ENCODE measurements at places on chromosomes 7 and 10. TPM values are rescaled to one million over a fixed set of nuclear protein-coding genes. Genes with fewer than 3 reads are reported as not detected.

Gene PGAM1
- total RNA-seq = 216 TPM

Gene EBLN1
- not detected for total RNA-seq

Gene LRMDA
- total RNA-seq = 7.8 TPM

Gene OR2F2
- not detected for total RNA-seq

Gene FAM20C
- 22.2 TPM for total RNA-seq

Gene TMEM176B
- 30.4 TPM for total RNA-seq

Gene CYP3A5
- total RNA-seq = 142 TPM

Gene PSD
- total RNA-seq = 48.1 TPM

Gene LAMB1
- 119 TPM for total RNA-seq

Gene KEL
- total RNA-seq = not detected

DNA sequence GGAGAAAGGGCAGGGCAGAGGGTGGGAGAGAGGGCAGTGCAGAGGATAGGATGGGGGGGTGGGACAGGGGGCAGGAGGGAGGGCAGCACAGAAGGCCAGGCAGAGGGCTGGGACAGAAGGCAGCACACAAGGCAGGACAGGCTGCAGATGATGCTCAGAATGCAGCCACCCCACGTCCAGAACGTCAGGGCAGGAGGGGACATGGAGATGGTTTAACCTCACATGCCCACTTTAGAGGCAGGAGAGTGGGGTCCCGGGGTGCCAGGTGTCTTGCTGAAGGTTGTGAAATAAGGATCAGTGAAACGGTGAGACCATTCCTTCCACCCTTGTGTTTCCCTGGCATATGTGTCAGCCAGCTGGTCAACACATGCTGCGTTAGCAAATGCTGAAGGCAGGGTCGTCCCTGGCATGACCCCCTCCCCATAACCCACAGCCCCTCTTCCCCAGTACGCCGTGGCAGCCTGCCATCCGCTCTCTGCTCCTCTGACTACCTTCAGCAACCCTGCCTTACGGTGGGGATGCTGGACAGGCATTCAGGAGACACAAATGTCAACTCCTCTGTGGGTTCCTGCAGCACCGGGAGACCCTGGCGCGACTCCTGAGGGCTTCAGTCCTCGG lies 592.1 kb downstream of the DNAJB6 start:
- no peak for DNase-seq

DNA sequence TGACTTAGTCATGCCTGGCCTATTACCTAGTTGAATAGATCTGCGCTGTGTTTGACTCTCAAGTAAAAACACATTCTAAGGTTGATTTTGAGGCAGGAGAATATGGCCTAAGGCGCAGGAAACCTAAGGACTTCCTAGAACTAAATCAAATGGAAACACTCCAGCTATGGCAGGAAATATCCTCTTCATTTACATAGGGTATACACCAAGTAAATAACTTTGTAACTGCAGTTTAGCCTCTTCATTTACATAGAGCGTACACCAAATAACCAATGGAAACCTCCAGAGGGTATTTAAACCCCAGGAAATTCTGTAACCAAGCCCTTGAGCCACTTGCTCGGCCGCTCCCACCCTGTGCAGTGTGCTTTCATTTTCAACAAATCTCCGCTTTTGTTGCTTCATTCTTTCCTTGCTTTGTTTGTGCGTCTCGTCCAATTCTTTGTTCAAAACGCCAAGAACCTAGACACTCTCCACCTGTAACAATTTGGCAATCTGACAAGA lies 35.6 kb upstream of the XRCC2 start:
- DNase-seq = no peak

- DNase-seq = peak; percentile 75
Observed at GRCh38 chr10:11141571-11142091, 124.0 kb downstream of the CELF2 start.

DNA sequence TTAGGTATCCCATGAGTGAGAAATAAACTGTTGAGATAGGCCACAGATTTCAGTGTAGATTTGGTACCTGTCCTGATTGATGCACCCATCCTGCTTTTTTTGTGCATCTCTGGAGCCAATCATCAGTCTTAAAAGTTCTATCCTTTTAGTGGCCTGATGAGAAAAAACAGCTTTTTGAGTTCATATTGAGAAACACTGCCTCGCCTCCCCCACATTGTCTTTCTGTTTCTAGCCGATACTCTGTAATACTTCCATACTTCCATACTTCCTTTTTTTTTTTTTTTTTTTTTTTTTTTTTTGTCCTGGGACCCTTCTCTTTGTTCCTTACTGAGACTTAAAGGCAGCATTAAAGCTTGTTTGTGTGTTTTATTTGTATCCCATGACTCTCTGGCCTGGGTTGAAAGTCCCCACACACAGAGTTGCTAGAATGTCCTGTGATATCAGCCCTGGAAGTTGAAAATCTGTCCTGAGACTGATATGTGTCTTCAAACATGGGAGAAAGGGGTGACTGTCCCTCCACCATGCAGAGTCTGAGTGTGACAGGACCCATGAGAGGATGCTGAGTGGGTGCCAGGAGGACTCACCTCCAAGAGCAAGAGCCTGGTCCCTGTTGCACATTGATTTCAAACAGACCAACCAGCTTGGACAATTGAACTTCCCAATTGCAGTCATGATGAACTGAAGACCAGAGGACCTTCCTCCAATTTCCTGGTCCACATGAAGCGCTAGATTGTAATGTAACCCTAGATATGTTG lies 5.7 kb downstream of the ZNF22 start:
- no peak for DNase-seq

GRCh38 chr7:115133248-115133647 lies 211.4 kb downstream of the MDFIC start:
- no peak for DNase-seq

DNA sequence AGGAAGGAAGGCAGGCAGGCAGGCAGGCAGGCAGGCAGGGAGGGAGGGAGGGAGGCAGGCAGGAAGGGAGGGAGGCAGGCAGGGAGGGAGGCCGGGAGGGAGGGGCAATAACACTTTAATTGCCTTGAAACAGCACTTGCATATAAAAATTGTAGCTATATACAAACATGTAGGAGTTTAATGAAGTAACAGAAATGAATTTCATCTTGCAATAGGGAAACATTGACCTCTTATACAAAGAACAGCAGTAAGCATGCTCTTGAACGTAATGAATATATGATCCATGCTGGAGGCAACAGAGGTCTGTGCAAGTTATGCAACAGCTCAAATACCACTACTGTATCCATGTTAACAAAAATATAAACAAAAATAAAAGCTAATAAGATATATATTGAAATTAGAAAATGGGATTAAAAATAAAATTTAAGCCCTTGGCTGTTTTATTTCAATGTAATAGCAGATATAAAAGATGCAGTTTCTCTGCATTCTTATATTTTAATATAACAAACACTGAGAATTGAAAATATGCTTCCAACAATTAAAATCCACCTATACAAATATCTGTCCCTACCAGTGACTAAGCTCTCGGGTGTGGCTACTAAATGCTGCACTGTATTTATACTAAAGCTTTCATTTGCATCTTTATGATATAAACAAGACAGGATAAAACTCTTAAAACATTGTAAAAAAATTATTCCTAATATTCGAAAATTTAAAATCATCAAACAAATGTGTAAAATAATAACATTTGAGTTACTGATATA lies 50.3 kb downstream of the CACNA2D1 start:
- DNase-seq = no peak

GRCh38 chr10:79084972-79085597 lies 16.3 kb downstream of the ZMIZ1 start:
- DNase-seq = no peak

DNA sequence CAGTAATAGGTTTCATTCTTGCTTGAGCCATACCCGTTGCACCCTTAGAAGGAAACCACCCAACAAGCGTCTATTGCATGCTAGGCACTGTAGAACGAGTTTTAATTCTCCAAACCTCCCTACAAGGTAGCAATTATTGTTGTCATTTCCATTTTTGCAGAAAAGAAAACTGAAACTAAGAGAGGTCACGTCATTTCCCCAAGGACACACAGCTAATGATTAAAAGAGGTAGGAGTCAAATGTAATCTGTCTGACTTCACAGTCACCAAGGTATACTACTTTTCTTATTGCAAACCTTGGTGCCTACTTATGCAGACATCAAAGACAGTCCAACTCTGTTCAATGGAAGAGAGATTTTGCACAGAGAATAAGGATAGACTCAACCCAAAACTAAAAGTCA lies 49.1 kb upstream of the C1QL3 start:
- no peak for DNase-seq

- peak; percentile 64 for DNase-seq
Observed at GRCh38 chr10:132411561-132412253, 14.7 kb downstream of the PWWP2B start.

DNA sequence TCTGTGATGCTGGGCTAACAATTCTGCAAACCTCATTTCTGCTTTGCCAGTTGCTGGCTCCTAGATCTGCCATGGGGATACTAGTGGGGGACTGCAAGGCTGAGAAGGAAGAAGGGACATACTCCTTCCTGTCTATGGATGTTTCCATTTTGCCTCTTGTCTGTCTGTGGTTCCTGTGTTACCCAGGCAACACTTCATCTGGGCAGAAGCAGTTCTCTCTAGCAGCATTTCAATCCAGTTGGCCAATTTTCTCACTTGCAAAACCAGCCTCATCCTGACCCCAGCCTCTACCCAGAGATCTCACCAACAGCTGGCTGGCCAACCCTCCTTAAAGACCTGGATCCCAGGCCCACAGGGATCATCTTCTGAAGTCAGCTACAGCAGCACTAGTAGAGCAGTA lies 131.7 kb downstream of the DOCK4 start:
- DNase-seq = no peak

DNA sequence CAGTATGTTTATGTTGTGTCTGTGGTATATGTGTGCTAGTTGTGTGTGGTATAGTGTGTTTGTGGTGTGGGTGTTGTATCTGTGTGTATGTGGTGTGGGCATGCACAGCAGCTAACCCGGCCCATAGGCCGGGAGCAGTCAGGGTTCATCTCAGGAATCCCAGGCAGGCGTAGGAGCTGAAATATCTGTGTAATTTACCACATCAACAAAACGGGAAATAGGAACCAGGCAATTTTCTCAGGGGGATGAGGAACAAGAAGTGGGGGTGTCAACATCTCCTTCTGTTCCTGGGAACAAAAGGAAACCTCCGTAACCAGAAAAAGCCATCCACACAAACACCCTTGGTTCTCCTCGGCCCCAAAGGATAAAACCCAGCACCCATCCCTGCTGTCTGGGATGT lies 24.5 kb upstream of the ZNF488 start:
- DNase-seq = no peak

GRCh38 chr10:131998845-131999681 lies 17.3 kb upstream of the BNIP3 start:
- no peak for DNase-seq

- DNase-seq = no peak
Observed at GRCh38 chr7:135913404-135913803, 63.8 kb downstream of the MTPN start.

- no peak for DNase-seq
Observed at GRCh38 chr7:81245353-81245752, 326.5 kb upstream of the SEMA3C start.

DNA sequence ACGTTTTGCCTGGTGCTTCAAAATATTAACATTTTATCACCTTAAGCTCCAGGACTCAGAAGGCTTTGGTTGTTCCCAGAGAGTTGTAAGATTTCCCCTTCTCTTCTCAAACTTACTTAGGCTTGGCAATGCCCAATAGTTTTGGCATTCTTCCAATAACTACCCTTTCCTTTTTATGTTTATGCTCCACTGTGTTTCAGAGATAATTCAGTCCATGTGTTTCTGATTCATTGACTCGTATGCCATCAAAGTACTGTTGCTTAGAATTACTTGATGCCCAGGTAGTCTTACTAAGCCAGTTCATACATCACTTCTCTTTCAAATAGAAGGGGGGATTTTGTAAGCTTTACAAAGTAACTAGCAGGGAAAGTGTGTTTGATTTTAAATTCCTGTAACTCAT lies 66.6 kb downstream of the AGMO start:
- DNase-seq = no peak

DNA sequence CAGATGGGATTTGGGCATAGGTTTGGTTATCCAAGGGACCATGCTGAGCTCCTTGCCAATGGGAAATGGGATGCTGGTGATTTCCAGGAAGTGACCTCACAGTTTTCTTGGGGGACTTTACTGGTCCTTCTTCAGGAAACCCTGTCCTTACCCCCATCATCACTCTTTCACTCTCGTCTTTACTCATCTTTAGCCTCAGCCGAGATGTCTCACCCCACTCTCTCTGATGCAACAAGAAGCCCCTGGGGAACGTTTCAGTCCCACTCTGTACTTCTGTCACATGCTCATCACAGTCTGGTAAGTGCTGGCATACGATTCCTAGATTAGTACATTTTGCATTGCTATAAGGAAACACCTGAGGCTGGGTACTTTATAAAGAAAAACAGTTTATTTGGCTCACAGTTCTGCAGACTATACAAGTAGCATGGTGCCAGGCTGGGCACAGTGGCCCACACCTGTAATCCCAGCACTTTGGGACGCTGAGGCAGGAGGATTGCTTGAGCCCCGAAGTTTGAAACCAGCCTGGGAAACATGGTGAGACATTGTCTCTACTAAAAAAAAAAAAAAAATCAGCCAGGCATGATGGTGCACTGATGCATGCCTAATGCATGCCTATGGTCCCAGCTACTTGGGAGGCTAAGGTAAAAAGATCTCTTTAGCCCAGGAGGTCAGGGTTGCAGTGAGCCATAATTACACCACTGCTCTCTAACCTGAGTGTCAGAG lies 63.5 kb upstream of the VKORC1L1 start:
- no peak for DNase-seq

GRCh38 chr7:6284461-6285360 lies 12.3 kb upstream of the CYTH3 start:
- DNase-seq = no peak

DNA sequence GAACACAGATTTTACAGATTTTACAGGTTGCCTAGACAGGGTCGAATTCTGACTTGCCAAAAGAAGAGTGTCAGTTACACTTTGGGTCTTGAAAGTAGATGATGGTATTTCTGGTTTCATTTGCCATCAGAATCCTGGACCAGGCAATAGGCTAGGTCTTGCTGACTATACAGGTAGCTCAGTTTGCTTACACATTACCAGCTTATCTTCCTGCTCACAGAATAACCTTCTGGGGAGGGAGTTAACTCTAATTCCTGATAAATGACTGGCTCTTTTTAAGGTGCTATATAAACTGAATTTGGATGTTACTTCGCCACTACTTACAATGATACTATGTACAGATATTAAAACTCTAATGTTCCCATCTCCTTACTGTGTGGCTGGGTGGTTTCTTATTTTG lies 39.8 kb downstream of the GBF1 start:
- DNase-seq = no peak
